ENCODE measurements at places on chromosomes 16 and 17.

- DNase-seq, result no peak
These were observed 32.0 kb upstream of the PLLP start for GRCh38 chr16:57316390-57317017.

DNA sequence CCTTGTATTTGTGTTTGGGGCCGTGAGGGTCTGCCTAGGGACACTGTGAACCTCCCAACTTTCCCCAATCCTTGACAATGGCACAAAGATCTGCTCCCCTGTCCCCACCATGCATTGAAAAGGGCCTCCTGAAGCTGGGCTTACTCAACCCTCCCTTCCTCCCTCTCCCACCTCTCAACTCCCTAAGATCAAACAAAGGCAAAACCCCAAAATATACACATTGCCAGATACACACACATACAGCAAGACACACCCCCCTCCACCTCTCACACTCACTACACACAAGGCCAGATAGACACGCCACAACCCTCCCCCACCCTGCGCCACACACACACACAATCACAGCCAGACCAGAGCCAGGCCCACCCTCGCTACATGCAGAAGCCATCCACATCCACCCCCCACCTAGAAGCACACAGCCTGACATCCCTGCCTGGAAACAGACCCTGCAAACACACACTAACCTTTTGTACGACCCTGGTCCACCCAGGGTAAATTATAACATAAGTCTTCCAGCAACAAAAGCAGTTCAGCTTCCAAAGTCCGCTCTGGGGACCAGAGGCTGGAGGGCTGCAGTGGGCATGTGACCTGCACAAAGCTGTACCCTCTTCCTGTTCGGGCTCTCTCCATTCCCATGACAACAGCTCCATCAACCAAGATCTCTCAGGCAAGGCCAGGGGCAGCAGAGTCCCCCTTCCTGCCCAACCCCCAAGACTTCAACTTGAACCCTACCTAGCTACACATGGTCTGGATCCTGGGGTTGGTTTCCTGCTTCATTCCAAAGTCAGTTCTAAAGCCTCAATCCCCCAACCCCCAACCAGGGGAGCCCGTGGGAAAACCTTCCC is 1.9 kb downstream of the PCGF2 start:
- no peak for DNase-seq

- DNase-seq, result no peak
These were observed 256.1 kb upstream of the SALL1 start for GRCh38 chr16:51407199-51407598.

DNA sequence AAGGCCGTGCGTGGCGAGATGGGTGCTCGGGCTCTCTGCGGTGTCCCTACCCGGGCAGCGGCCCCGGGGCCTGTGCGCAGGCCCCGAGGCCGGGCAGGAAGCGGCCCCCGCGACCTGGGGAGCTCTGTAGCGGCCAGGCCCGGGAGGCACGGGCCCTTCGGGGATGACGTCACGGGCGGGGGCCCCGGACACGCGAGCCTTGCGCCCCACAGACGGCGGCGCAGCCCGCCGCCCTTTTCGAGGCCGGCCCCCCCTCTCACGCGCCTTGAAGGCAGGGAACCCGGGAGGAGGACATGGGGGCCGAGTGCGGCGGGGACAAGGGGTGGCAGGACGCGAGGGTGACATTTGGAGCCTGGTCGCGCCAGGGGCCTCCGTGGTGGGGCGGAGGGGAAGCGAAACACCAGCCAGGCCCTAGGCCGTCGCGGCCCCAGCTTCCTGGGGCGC is 1.1 kb downstream of the RAI1 start:
- DNase-seq, result peak; percentile 73

DNA sequence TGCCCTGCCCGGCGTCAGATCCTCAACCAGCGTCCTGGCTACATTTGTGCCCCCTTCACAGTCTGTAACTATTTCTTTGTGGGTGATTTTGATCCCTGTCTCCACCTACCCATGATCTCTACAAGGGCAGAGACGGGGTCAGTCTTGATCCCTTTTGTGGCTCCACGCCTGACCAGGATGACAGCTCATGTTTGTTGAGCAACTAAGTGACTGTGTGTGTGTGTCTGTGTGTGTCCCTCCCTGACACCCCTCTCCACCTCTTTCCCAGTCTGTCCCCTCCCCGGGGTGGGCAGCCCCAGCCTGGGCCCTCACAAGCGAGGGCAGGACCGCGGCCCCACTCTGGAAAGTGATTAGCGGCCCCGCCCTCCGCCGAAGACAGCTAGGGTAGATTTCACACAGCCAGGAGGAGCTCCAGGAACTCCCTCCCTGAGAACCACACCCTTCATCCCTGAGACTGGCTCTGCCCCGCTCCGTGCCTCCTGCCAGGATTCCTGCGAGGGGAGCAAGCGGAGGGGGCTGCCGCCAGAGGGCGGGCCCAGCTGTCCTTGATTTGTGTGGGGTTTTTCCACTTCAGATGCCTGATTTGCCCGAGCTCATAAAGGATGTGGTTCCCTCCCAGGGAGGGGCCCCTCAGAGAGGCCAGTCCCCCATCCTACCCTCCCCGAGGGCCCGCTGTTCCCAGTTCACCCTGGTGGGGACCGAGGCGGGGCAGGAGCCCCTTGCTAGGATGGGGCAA is 5.3 kb upstream of the HS3ST6 start:
- DNase-seq, result peak; percentile 43

DNA sequence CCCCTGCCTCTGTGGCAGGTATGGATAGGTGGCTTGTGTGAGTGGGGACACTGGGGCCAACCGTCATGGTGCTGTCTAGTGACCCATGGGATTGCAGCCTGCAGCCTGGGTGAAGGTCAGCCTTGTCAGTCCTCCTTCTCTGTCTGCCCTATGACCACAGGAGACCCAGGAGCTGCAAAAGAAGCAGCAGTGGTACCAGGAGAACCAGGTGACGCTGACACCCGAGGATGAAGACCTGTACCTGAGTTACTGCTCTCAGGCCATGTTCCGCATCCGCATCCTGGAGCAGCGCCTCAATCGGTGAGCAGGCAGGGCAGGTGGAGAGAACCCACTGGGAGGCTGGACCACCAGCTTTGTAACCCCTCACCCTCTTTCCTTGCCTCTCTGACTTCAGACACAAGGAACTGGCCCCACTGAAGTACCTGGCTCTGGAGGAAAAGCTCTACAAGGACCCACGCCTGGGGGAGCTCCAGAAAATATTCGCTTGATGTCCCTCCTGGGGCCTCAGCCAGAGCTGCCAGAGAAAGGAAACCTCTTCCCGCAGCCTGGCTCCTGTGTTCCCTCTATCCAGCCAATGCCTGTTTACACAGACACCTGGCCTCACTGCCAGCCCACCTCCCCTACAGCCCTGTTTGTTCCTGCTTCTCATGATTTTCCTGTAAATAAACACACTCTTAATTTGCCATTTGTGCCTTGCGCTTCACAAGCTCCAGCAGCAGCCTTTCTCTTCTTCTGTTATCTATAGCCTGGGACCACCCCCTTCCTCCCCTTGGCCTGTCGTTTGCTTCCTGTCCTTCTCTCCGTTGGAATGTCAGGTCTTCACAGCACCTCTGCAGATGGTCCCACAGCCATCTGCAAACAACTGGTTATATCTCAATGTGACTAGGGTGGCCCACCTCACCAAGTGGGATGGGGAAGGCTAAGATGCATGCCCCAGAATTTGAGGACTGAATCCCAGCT is 4.5 kb upstream of the KATNB1 start:
- DNase-seq, result no peak

DNA sequence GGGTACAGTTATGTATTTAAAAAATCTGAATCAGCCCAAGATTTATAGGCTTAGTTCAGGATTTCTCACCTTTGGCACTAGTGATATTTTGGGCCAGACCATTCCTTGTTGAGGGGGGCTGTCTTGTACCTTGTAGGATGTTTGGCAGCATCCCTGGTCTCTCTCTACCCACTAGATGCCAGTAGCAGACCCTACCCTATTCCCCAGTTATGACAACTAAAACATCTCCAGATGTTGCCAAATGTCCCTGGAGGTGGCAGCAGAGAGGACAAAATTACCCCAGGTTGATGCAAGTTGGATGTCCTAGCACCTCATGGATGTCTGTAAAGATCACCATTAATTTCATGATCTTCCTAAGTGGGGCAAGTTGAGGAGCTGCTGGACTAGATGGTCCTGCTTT is 45.8 kb downstream of the SYT17 start:
- no peak for DNase-seq

GRCh38 chr17:57988301-57989250 is 522 bp upstream of the VEZF1 start:
- no peak for DNase-seq

DNA sequence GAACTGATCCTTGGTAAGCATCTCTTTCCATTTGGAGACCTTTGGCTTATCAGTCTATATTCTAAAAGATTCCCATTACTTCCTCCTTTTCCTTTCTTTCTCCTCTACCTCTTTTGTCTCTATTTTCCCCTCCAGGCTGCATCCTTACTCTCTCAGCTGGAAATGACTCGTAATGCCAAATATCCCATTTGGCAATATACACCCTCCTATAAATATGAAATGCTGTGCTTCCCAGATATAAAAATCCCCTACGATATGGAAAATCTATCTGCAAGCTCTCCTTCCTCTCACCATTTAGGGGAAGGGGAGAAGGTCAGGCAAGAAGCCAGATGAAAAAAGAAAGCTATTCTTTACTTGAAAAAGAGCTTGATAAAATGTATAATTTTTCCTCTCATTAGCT is 39.9 kb downstream of the XPO6 start:
- no peak for DNase-seq

GRCh38 chr16:65284626-65285025 is 162.8 kb upstream of the CDH11 start:
- no peak for DNase-seq

DNA sequence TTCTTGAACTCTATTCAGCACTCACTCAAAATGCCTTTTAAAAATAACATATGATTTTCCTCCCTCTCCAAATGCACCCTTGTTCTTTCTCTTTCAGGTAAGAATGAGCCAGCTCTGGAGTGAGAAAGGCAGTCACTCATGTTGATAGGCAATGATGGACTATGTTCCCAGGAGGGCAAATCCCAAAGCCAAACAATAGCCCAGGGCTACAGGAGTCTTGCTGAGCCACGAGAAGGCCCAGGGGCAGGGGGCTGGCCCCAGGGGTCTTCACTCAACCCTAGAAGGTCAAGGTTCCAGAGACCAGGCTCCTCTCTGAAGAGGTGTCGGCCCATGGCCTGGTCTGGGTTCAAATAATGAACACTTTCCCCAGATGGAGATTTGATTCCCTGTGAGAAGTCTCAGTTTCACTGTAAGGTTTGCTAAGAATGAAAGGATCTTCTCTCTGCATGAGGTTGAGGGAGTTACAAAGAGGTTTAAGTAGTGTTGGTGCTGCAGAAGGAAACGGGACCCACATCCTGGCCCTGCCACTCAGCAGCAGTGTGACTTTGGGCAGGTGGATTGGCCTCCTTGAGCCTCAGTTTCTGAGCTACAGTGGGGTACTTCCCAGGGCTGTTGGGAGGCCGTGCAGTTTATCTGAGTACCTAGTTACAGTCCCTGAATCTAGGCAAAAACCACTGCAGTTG is 49.0 kb downstream of the RTN4RL1 start:
- DNase-seq, result peak; percentile 7

GRCh38 chr16:64375391-64375980 is 746.4 kb downstream of the CDH11 start:
- no peak for DNase-seq

GRCh38 chr16:8721336-8722024 is 47.1 kb downstream of the ABAT start:
- DNase-seq, result no peak

DNA sequence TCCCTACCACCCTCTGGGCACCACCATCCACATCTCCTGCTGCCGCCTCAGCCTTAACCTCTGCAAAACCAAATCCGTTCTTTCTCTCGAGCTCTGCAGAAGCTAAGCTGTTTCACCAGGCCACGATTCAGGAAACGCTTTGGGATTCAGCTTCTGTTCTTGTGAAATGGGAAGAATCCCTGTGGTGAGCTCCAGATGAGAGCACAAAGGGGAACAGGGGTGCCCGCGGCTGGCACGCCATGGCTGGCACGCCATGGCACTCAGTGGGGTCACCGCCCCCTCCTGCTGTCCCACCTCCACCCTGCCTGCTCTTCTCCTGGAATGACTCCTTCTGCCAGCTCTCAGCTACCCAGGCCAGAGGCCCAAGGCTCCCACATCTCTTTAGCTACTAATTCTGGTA is 5.7 kb downstream of the QPRT start:
- DNase-seq, result no peak

DNA sequence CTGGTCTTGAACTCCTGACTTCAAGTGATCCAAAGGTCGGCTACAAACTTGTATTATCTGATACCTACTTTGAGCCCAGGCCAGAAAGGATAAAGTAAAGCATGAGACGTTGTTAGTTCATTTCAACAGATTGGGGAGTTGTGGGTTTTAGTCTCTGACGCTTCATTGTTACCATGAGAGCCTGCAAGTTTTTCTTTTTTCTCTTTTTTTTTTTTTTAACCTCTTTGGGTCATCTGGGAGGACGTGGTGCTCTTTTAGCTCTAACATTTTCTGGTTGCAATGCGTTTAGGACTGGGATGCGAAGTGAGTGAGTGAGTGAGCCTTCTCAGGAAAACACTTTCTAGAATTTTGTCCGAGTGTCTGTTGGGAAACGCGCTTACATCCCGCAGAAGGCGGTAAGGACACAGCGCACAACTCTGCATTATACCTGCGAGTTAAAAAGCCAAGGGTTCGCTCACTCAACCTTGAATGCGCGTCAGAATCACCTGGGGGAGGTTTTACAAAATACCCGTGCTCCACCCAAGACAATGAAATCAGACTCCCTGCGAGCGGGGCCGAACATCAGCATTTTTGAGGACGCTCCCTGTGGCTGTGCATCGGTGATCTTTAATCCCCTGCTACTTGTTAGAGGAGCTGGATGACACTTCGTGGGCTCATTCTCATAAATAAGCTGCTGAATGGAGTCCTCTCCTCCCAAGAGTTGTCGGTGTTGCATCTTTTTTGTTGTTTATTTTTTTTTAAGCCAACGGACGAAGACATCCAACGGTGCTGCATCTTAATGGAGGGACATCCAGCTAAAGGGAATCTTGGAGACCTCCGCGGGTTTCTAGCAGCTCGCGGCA is 629 bp upstream of the RNF135 start:
- peak; percentile 24 for DNase-seq

All from stimulated activated naive CD8-positive, alpha-beta T cell treated with anti-CD3 and anti-CD28 coated beads, Interleukin-15, Interleukin-2, amounts not matched to agents 100 U/mL and 50 U/mL, for 24 hours (primary cell).